ENCODE measurements at places on chromosomes 3 and 15. TPM values are rescaled to one million over a fixed set of nuclear protein-coding genes. Genes with fewer than 3 reads are reported as not detected.

BDH1 gene
- total RNA-seq = 78.4 TPM

SLC22A14 gene
- not detected for total RNA-seq

ALS2CL gene
- total RNA-seq = 3.5 TPM

ADAMTSL3 gene
- total RNA-seq = 0.07 TPM

SPINK8 gene
- not detected for total RNA-seq

SYNM gene
- 0.68 TPM for total RNA-seq

TIMP4 gene
- not detected for total RNA-seq

ESYT3 gene
- 1.2 TPM for total RNA-seq

OR5H14 gene
- total RNA-seq = 0.02 TPM

AVEN gene
- 15.9 TPM for total RNA-seq

SCN11A gene
- total RNA-seq = not detected

TPRG1 gene
- 29.5 TPM for total RNA-seq

MEX3B gene
- 1.0 TPM for total RNA-seq

HMG20A gene
- total RNA-seq = 44.2 TPM

BMF gene
- 5.5 TPM for total RNA-seq

KLHL40 gene
- total RNA-seq = not detected

LYZL4 gene
- not detected for total RNA-seq

ATP13A5 gene
- total RNA-seq = not detected

DCLK3 gene
- total RNA-seq = not detected

THSD4 gene
- total RNA-seq = not detected

ZBTB47 gene
- 0.11 TPM for total RNA-seq
